Gastrocnemius medialis (tissue), 4 donors: ENCODE measurements at places on chromosomes 5 and 9. TPM values are rescaled to one million over a fixed set of nuclear protein-coding genes. Genes with fewer than 3 reads are reported as not detected.

PLAC8L1 gene
- total RNA-seq, result not detected

NACC2 gene
- 38.6 TPM for total RNA-seq

HIGD2A gene
- 256 TPM for total RNA-seq

BTNL8 gene
- 0.20 TPM for total RNA-seq

THBS4 gene
- total RNA-seq, result 27.2 TPM

CDKN2B gene
- total RNA-seq, result 4.5 TPM
